Myocyte (in vitro differentiated cells): ENCODE measurements at places on chromosomes 12 and 14. TPM values are rescaled to one million over a fixed set of nuclear protein-coding genes. Genes with fewer than 3 reads are reported as not detected.
A peak's percentile ranks its signal among the peaks of the same experiment; 100 is the strongest.

GRCh38 chr14:61558271-61558670 is 137.0 kb upstream of the HIF1A start:
- no peak for DNase-seq

GRCh38 chr12:85951823-85952222 is 77.7 kb downstream of the NTS start:
- peak; percentile 24 for DNase-seq

DNA sequence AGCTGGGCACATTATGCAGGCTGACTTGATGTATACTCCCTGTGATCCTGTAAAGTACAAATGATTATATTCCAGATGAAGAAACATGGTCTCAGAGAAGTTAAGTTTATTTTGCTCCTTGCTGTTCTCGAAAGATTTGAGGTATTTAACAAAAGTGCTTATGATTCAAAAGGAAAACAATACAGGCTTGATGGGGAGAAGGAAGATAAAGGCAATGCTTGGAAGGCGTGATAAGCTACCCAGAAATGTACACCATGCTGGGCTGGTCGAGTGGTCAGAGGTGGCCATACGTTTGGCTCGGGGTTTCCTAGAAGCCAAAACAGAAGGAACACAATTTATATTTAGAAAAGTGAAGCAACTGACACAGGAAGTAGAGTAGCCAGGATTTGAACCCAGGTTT is 201.0 kb downstream of the KTN1 start:
- DNase-seq = no peak

GRCh38 chr12:58883576-58884334 is 36.5 kb downstream of the LRIG3 start:
- DNase-seq = no peak

DNA sequence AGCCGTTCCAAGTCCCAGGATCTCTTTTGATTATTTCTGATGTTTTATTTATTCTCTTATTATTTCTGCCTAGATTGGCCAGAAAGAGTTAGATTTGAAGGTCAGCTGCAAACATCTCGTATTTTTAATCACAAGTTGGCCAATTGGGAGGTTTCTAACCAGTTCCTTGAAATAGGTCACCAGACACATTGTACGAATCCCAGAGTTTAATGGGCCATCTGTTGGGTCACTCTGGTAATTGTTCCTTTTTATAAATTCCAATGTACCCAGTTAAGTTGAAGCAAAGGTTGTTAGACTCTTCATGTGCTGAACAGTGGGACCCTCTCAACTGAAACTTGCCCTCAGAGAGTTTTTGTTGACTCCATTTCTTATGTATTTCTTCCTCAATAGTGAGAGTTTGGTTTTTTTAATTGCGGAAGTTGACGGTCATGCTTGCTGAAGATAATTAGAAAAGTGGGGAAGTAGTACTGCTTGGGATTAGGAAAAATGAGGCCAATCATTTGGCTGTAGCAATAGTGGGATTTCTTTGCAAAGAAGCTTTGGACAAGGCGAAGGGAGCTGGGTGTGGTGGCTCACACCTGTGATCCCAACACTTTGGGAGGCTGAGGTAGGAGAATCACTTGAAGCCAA is 382.7 kb upstream of the RGS6 start:
- no peak for DNase-seq

- DNase-seq = no peak
Observed at GRCh38 chr12:33614630-33615029, 175.0 kb upstream of the SYT10 start.

- no peak for DNase-seq
Observed at GRCh38 chr12:76871742-76872141, 7.1 kb downstream of the CSRP2 start.

DNA sequence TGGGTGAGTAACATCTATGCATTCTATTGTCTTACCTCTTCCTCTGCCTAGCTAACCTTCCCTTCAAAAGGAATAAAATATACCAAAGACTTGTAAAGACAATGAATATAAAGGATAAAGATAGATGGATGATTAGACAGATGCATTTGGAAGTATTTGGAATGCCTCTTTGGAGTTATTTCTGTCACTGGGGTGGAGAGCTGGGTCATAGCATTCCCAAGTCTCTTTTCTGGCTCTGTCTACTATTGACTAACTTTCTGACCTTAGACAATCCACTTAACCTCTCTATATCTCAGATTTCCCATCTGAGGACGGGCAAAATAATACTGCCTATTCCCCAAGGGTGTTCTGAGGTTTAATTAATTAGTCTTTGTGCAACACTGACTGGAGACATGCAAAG is 517.4 kb downstream of the DIO2 start:
- peak; percentile 32 for DNase-seq

- DNase-seq = no peak
Observed at GRCh38 chr12:113655919-113656318, 184.2 kb upstream of the LHX5 start.

DNA sequence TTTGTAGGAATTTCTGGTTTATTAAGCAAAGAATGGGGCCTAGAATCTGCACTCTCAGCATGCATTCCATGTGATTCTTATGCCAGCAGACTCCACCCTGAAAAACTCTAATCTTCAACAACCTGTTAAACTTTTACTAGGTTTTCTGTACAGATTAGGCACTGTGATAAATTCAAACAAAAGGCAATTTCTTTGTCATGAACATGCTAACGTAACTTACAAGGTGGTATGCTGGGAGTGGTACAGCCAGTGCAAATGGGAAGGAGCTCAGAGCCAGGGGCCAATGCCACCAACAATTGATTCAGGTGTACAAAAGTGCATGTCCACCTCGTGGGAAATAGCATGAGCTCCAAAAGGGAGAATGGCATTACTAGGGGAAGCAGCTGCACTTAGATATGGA is 83.0 kb downstream of the PPFIBP1 start:
- DNase-seq = no peak

- DNase-seq = peak; percentile 31
Observed at GRCh38 chr14:96574633-96575632, 72.8 kb downstream of the PAPOLA start.

DNA sequence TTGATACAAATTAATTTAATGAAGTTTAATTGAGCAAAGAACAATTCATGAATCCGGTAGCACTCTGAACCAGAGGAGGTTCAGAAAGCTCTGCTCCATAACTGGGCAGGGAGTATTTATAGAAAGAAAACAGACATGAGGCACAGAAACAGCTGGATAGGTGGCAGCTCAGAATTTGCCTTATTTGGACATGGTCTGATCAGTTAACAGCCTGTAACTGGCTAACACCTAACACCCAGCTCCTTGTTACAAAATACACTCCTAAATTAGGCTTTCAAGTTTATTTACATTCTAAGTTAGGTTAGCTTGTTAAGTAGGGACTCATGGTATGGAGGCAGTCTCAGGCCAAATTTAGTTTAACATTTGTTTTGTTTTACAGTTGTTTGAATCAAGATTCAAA is 67.8 kb upstream of the TMCC3 start:
- DNase-seq = peak; percentile 73

DNA sequence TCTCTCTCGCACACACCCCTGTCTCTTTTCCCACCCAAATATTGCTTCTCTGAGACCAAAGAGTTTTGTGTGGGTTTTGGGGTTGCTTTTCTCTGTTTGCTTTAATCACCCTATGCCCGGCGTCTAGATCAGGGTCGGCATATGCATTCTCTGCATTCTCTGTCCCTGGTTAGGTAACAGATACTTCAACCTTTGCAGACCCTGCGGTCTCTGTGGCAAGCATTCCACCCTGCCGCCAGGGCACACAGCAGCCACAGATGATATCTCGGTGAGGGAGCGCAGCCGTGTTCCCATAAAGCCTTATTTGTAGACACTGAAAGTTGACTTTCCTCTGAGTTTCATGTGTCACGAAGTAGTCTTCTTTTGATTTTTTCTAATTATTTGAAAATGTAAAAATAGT is 110.4 kb upstream of the FZD10 start:
- DNase-seq = no peak

DNA sequence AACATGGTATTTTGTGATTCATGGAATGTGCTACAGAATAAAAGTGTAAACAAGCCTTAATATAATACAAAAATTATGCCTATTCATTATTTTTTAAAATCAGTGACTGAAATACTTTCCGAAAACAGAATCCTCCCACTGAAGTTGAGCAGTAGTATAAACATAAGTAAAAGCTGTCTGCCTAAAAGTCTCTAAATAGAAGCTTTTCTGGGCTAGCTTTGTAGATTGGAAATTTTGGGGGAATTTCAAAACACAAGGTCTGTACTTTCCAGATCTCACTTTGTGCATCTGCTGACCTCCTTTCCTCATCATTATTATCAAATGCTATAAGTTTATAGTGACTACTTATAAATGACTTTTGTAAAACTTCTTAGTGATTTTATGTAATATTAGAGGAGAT is 80.4 kb upstream of the TRHDE start:
- no peak for DNase-seq

DNA sequence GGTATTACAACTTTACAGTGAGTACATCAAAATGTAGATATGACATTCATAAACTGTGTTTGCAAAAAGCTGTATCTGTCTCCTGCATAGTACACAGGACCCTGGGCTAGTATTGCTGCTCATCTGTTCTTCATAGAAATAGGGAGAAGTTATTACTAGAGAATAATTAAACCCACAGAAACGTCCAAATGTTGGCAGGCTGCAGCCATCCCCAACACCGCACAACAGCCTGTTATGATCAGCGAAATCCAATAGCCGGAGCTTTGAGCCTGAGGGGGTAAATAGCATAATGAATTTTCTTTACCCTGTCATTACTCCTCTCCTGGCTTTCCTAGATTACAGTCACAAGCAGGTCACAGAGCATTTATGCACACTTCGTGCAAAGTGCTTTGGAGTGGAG is 178.0 kb downstream of the DACT1 start:
- no peak for DNase-seq

DNA sequence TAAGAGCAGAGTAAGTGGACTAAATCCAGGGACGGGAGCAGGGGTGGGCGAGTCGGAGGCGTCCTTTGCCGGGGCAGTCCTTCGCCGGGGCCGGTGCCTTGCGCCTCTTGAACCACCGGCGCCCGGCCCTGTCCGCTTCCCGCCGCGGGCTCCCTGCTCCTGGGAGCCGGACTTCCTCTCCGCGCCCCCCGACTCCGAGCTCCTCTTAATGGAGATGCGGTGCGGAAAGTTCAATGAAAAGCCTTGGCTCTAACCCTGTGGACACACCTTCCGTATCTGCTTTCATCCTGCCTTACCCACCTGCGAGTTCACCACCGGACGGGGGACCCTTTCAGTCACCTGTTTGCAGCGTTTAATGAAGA is 412 bp downstream of the FGFR1OP2 start:
- DNase-seq = no peak

DNA sequence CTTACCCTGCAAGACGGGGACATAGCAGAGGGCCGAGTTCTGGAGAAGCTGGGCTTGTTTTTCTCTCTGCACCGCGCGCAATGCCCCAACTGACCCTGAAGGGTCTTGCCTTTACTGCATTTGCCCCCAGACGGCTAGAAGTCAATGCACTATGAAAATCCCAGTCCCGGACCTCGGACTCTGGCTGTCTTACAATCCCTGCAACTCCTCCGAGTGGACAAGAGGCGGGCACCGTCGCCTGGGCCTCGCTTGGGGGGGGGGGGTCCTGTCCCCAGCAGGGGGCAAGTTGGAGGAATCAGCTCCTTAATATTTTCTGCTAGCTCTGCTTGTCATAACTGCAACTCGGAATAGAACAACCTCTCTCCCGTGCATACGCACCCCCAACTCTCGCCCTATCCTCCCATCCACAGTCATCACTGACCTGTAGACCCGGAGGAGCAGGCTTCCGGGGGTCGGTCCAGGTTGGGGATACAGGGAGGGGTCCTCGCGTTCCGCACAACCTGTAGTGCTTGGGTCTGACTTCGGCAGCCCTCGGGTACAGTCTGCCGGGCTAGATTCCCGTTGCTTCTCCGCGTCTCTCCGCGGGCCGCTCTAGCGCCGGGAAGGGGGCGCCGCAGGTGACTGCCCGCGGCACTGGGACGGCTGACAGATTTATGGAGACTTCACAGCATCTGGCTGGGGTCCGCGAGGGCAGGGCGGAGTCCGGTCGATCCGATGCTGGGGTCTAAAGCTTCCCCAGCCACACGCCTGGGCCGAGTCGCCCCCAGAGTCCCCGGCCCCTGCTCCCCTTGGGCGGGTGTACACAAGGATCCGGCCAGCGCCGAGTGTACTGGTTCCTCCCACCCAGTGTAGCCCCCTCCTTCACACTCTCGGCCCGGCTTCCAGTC is 3.3 kb upstream of the PAX9 start:
- DNase-seq = no peak

- DNase-seq = peak; percentile 72
Observed at GRCh38 chr14:100332797-100333196, 9.7 kb downstream of the SLC25A47 start.

DNA sequence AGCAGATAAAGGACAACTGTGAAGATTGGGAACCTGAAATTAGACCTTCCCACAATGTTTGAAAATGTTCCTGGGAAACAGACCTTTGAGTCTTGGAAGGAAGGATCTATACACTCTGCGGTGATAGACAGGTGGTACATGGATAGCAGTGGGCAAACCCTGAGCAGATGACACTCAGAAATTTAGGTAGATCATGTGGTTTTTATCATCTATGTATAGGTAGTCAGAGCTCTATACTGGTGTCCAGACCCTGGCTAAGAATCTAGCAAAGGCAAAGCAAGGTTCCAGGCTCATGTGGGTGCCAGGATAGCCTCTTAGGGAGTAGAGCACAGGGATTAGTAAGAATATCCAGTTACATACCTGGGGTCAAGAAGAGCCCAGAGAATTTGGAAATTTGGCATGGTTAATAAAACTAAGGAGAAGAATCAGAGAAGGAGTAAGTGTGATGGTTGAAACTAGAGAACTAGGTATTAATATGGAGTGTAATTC is 331.2 kb upstream of the FBXO33 start:
- no peak for DNase-seq

GRCh38 chr12:118315821-118316220 is 56.9 kb downstream of the TAOK3 start:
- peak; percentile 16 for DNase-seq

- DNase-seq = peak; percentile 56
Observed at GRCh38 chr12:110930348-110931314, 10.3 kb upstream of the MYL2 start.

DNA sequence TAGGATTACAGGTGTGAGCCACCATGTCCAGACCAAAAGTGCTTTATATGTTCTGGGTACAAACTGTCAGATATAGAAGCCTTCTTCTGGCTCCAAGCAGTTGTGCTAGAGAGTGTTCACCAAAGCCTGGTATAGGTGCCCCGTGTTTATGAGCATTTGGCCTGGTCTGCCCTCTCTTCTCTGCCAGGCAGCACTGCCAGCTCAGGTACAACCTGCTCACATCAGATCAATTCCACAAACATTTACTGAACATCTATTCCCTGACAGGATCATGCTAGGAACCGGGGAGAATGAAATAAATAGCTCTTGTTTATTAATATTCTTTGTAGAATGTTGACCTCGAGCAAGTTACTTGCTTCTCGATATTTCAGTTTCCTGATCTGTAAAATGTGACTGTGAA is 20.0 kb upstream of the SOCS2 start:
- DNase-seq = no peak

GRCh38 chr12:69167648-69168165 is 71.7 kb upstream of the CPSF6 start:
- DNase-seq = no peak

SELPLG gene
- total RNA-seq = 2.4 and 2.9 TPM in 2 replicates

DCN gene
- total RNA-seq = 356 and 491 TPM in 2 replicates

AKAP6 gene
- 64.9 and 130 TPM in 2 replicates for total RNA-seq

CMTM5 gene
- not detected in 2 replicates for total RNA-seq

PKP2 gene
- total RNA-seq = 8.2 and 60.0 TPM in 2 replicates

TMCC3 gene
- 6.0 and 10.5 TPM in 2 replicates for total RNA-seq

TMEM119 gene
- total RNA-seq = 34.4 and 55.5 TPM in 2 replicates

NRIP2 gene
- 0.64 and 2.1 TPM in 2 replicates for total RNA-seq

RAB2B gene
- 21.9 and 26.4 TPM in 2 replicates for total RNA-seq

HAL gene
- not detected in 2 replicates for total RNA-seq
